Nephron progenitor cell (in vitro differentiated cells): ENCODE measurements at places on chromosomes 2 and 18.

DNA sequence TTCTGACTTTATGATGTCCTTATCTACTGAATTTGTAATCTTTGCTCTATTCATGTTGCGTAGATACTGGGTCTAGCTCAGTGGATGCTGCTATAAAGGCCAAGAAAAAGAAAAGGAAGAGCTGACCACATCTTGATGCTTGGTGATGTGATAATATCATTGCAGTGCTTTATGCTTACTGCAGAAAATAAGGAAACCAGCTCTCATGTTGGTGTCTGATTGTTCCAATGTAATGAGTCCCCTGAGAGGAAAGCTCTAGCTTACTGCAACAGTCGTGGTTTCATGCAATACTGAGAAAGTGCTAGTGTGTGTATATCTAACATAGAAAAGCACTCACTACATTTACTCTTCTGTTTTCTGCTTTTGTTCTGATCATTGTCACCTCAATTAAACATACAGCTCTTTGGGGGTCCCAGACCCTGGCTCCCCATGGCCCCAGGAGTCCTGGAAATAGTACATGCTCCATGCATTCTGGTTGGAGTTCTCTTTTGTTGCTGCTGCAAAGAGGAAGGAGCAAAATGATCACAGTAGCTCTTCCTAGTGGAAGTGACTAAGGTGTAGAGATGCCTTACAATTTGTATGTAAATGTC, 338.8 kb downstream of the CYRIA start:
- peaks cover 3% of the 10 kb centered on the region for H3K27me3 ChIP-seq
- no peak overlapping the region for H3K4me3 ChIP-seq
- DNase-seq = no peak
- H3K4me1 ChIP-seq = peaks cover 94% of the 10 kb centered on the region
- no peaks in the 10 kb centered on the region for H3K36me3 ChIP-seq
- H3K27ac ChIP-seq = peak overlapping the region; percentile 21

- no peak overlapping the region for H3K4me3 ChIP-seq
- H3K4me1 ChIP-seq = no peaks in the 10 kb centered on the region
- H3K27ac ChIP-seq = peak overlapping the region; percentile 14
- DNase-seq = no peak
Measured at GRCh38 chr2:201471732-201472393, 20.3 kb downstream of the STRADB start.

- no peak for DNase-seq
- H3K4me3 ChIP-seq = no peak overlapping the region
- H3K27ac ChIP-seq = no peak overlapping the region
Measured at GRCh38 chr2:210562091-210562490, 5.7 kb downstream of the CPS1 start.

DNA sequence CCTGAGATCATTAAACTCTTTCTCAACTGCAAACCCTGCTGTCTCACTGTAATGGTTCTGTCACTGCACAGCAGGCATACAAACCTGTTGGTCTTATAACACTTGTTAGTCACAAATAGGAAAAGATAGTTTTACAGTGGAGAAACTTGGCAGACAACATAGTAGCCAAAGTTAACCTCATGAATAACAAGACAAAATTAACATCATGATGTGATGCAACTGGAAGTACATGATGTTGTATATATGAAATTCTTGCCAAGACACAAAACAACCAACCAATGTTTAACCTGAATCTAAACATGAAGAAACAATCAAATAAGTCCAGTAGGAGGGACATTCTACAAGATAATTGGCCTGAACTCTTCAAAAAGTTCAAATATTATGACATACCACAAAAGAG, 189.3 kb downstream of the RNF152 start:
- no peak overlapping the region for H3K27ac ChIP-seq
- no peak for DNase-seq
- H3K36me3 ChIP-seq = no peaks in the 10 kb centered on the region
- H3K27me3 ChIP-seq = no peaks in the 10 kb centered on the region
- no peak overlapping the region for H3K4me3 ChIP-seq

DNA sequence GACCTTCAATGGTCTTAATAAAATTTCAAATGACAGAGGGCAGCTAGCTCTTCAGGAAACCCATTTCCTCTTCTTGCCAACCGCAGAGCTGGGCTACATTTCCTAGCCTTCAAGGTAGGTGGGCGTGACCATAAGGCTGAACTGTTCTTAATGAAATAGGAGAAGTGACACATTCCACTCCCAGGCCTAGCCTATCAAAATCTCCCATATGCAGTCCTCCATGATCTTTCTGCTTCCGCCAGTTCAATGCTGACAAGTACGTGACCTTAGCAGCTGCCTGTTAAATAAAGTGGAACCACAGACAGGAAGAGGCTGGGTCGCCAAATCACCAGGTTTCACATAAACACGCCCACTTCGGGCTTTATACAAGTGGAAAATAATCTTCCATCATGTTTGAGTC, 13.2 kb downstream of the SERPINE2 start:
- peaks cover 21% of the 10 kb centered on the region for H3K36me3 ChIP-seq
- H3K27ac ChIP-seq = peak overlapping the region; percentile 41
- no peak for DNase-seq
- no peak overlapping the region for H3K4me3 ChIP-seq
- peaks cover 58% of the 10 kb centered on the region for H3K4me1 ChIP-seq

- H3K27ac ChIP-seq = peak overlapping the region; percentile 83
- no peaks in the 10 kb centered on the region for H3K36me3 ChIP-seq
- no peak overlapping the region for H3K4me3 ChIP-seq
- H3K4me1 ChIP-seq = peaks cover 41% of the 10 kb centered on the region
Measured at GRCh38 chr2:10481666-10482157, 33.6 kb upstream of the ODC1 start.

- H3K36me3 ChIP-seq = no peaks in the 10 kb centered on the region
- peaks cover 74% of the 10 kb centered on the region for H3K27me3 ChIP-seq
- peaks cover 15% of the 10 kb centered on the region for H3K4me1 ChIP-seq
- peak within 1 kb of the TSS; percentile 86 for H3K4me3 ChIP-seq
Measured at GRCh38 chr2:102619414-102620319, at the start of gene SLC9A2. Gene SLC9A2 (plus strand): TSS chr2:102619553. CDS start chr2:102619849, 296 bp downstream.

DNA sequence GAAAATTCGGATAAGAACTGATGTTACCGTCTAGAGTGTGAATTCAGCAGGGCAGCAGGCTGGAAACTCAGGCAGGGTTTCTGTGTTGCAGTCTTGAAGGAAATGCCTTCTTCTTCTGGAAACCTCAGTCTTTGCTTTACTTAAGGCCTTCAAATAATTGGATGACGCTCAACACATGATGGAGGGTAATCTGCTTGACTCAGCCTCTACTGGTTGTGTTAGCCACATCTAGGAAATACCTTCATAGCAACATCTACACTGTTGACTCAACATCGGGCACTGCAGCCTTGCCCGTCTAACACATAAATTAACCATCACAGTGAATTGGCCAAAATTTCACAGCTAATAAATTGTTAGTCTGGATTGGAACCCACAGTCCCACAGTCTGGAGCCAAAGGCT, 37.2 kb downstream of the YPEL5 start:
- H3K27ac ChIP-seq = no peak overlapping the region
- H3K4me1 ChIP-seq = no peaks in the 10 kb centered on the region
- no peak overlapping the region for H3K4me3 ChIP-seq

- H3K36me3 ChIP-seq = no peaks in the 10 kb centered on the region
- H3K4me3 ChIP-seq = no peak overlapping the region
- no peaks in the 10 kb centered on the region for H3K4me1 ChIP-seq
- H3K27ac ChIP-seq = no peak overlapping the region
- H3K27me3 ChIP-seq = no peaks in the 10 kb centered on the region
Measured at GRCh38 chr2:156999661-157000060, 257.8 kb upstream of the GALNT5 start.

- no peak overlapping the region for H3K27ac ChIP-seq
- no peaks in the 10 kb centered on the region for H3K36me3 ChIP-seq
- no peaks in the 10 kb centered on the region for H3K4me1 ChIP-seq
- no peak for DNase-seq
Measured at GRCh38 chr2:184562532-184562931, 35.8 kb upstream of the ZNF804A start.

- no peak overlapping the region for H3K27ac ChIP-seq
- peaks cover 42% of the 10 kb centered on the region for H3K36me3 ChIP-seq
- no peak for DNase-seq
- no peak overlapping the region for H3K4me3 ChIP-seq
Measured at GRCh38 chr2:237747189-237747588, 51.4 kb upstream of the RBM44 start.

- DNase-seq = no peak
- no peak overlapping the region for H3K27ac ChIP-seq
- H3K36me3 ChIP-seq = peaks cover 15% of the 10 kb centered on the region
- no peaks in the 10 kb centered on the region for H3K27me3 ChIP-seq
Measured at GRCh38 chr2:69616755-69617154, 26.8 kb downstream of the AAK1 start.

DNA sequence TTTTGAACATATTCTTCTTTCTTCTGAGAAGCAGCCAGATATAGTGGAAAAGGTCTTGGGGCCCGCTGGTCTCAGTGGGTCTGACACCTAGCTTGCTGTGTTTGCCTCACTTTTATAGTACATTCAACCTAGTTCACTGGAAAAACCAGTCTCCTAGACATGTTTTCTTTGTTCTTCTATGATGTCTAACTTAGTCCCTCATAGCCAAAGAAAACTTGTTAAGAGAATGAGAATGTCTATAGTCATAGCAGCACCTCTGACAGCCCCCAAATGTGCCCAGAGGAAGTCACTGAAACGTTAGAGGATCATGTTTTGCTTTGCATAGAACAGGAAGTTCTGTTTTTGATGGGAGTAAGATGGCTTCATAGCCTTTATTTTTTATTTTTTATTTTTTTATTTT, 40.3 kb downstream of the TNFRSF11A start:
- H3K36me3 ChIP-seq = no peaks in the 10 kb centered on the region
- H3K27ac ChIP-seq = no peak overlapping the region
- H3K27me3 ChIP-seq = no peaks in the 10 kb centered on the region
- peaks cover 10% of the 10 kb centered on the region for H3K4me1 ChIP-seq
- no peak for DNase-seq
- H3K4me3 ChIP-seq = no peak overlapping the region

GRCh38 chr2:145753966-145754365, 1234.0 kb upstream of the ZEB2 start:
- no peaks in the 10 kb centered on the region for H3K27me3 ChIP-seq
- peaks cover 43% of the 10 kb centered on the region for H3K4me1 ChIP-seq
- DNase-seq = no peak
- no peak overlapping the region for H3K4me3 ChIP-seq

- no peak for DNase-seq
- H3K36me3 ChIP-seq = no peaks in the 10 kb centered on the region
- H3K4me3 ChIP-seq = no peak overlapping the region
Measured at GRCh38 chr18:31039426-31039825, 3.1 kb downstream of the DSC3 start.

- no peaks in the 10 kb centered on the region for H3K27me3 ChIP-seq
- no peak for DNase-seq
- H3K4me3 ChIP-seq = no peak overlapping the region
- peaks cover 52% of the 10 kb centered on the region for H3K36me3 ChIP-seq
- H3K4me1 ChIP-seq = peaks cover 36% of the 10 kb centered on the region
- H3K27ac ChIP-seq = peak overlapping the region; percentile 91
Measured at GRCh38 chr18:54209471-54210180, 14.8 kb downstream of the MBD2 start.

DNA sequence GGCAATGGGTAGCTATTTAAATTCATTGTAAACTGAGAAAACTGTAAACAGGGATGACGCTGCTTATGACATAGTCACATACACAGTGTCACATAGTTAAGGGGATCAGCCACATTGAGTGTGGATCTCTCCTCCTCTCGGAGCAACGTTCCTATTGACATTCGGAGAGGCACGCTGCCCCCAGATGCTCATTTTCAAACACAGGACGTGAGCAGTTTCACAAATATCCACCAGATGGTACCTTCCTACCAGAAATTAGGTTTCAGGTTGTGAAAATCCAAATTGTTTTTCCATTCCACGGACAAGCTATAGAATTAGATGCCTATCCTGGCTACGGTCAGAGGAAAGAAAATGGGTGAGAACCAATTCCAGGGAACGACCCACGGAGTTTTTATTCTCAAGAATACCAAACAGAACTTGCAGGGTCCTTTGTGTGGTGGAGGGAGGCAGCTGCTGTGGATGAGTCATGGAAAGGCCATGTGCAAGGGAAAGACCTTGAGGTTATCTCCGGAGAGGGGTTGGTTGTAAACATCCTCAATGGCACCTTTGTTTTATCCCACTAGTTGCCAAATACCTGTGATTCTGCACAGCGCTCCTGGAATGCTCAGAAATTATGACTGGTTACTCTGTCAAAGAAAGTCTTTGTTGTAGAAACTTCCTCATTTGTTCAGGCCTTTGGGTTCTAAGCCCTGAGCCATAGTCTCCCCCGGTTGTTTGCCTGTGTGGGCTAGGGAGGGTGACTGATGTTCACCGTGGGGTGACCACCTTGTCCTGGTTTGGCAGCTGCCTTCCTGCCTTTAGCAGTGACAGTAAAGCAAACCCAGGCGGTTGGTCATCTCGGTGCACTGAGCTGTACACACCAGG, 88.0 kb downstream of the ACTR3 start:
- DNase-seq = no peak
- no peak overlapping the region for H3K4me3 ChIP-seq
- H3K27me3 ChIP-seq = peaks cover 3% of the 10 kb centered on the region
- H3K27ac ChIP-seq = peak overlapping the region; percentile 88
- H3K4me1 ChIP-seq = peaks cover 6% of the 10 kb centered on the region

DNA sequence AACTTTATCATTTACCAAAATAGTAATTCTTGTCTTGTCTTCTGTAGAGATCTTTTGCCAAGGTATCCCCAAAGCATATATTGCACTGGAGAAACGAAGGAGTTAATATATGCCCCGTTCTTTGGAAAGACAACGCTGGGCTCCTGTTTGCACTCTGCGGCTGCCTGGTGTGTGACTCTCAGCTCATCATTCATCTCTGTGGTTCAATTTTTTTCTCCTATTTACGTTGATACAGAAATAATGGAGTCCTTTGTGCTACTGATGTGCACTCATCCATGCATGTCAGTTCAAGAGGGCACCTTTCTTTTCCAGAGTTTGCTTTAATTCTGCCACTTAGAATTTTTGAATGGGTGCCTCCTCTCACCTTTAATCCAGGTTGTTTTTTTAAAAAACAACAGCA, 655.5 kb downstream of the DCDC2C start:
- H3K36me3 ChIP-seq = no peaks in the 10 kb centered on the region
- peaks cover 6% of the 10 kb centered on the region for H3K4me1 ChIP-seq
- no peak for DNase-seq
- H3K4me3 ChIP-seq = no peak overlapping the region
- no peak overlapping the region for H3K27ac ChIP-seq

DNA sequence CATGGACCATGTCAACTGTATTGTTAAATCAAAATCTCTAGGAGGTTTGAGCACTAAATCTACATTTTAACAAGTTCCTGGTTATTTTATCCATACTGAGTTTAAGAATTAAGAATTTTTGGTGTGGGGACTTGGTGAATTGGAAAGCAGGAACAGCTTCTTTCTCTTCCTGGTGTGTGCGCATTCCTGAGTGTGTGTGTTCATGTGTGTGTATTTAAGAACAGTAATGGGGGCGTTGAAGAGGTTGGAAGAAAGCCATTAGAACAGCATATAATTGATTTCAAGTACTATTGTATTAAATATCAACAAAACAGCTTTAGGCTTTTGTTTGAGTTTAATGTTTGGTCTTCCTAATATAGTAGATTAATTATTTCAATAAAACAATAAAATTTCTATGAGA, 801.3 kb upstream of the ID2 start:
- H3K36me3 ChIP-seq = no peaks in the 10 kb centered on the region
- no peak overlapping the region for H3K27ac ChIP-seq
- peaks cover 27% of the 10 kb centered on the region for H3K4me1 ChIP-seq
- peaks cover 34% of the 10 kb centered on the region for H3K27me3 ChIP-seq
- H3K4me3 ChIP-seq = no peak overlapping the region
- DNase-seq = no peak
